ENCODE measurements at places on chromosomes 4 and X.
A peak's percentile ranks its signal among the peaks of the same experiment; 100 is the strongest.

DNA sequence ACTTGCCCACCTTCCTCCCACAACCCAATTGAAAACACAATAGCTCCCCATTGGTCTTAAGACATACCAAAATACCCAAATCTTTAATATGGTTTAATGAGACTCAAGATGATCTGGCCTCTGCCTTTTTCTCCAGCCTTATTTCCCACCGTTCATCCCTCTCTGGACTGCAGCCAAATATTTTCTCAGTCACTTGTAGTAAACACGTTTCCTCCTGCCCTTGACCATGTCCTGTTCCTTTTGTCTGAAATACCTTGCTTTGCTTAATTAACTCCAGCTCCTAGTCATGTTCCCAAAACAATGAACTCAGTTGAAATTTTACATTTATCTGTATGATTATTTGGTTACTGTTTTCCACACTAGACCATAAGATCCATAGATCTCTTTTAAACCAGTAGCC lies 8.4 kb upstream of the NUP54 start:
- DNase-seq: no peak

DNA sequence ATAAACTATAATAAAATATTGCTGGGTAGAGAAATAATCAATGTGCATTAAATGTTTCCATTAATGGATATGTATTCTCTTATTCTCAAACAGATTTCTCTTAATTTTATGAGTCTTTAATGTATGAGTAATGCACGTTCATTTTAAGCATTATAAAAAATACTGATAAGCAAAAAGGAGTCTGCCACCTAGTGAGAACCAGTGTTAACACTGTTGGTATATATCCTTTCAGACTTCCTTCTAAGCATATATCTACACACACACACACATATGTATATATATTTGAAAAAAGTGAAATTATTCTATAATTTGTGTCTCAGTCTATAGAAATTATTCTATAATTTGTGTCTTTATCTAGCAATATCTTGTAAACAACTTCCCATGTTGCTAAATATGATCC lies 49.9 kb upstream of the MTMR1 start:
- DNase-seq: no peak

DNA sequence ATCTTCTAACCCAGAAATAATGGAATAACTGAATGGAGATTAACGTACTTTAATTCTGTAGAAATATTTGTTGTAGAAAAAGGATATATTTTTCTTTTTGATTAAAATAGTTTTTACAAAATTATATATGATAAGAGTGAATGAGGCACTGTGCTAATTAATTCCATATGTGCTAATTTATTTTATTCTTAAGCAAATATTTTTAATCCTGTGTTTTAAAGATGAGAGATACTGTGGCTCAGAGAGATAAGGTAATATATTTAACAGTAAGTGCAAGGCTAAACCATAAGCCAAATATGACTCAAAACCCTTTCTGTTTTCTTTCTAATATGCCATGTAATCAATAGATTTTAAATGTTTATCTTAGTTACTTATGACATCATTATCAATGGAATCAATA lies 88.2 kb downstream of the EMCN start:
- DNase-seq: no peak

- no peak for DNase-seq
Observed at GRCh38 chr4:44279066-44279465, 169.5 kb downstream of the KCTD8 start.

- DNase-seq: no peak
Observed at GRCh38 chr4:38188631-38189101, 228.5 kb downstream of the PTTG2 start.

GRCh38 chrX:3384327-3384726 lies 37.9 kb upstream of the MXRA5 start:
- DNase-seq: no peak

GRCh38 chr4:48470137-48470536 lies 13.0 kb upstream of the SLC10A4 start:
- no peak for DNase-seq

GRCh38 chr4:68599150-68599549 lies 23.0 kb upstream of the UGT2B17 start:
- no peak for DNase-seq

GRCh38 chrX:30483996-30484395 lies 93.6 kb downstream of the TASL start:
- DNase-seq: no peak

GRCh38 chr4:10028910-10029309 lies 7.6 kb upstream of the SLC2A9 start:
- no peak for DNase-seq

DNA sequence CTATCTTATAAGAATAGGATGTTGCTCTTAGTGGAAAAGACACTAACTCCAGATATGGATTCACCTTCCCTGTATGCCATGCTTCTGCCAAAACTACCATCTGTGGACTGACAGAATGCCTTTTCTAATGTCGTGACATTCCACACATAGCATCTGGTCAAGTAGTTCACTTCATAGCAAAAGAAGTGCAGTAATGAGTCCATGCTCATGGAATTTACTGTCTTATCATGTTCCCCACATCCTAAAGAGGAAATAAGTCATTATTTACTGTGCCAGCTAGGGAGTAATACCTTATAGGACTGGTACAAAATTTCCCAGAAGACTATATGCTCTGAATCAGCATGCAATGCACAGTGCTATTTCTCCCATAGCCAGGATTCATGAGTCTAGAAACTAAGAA lies 562.4 kb downstream of the TLL1 start:
- DNase-seq: no peak

GRCh38 chr4:137129441-137129840 lies 402.9 kb downstream of the PCDH18 start:
- DNase-seq: no peak

DNA sequence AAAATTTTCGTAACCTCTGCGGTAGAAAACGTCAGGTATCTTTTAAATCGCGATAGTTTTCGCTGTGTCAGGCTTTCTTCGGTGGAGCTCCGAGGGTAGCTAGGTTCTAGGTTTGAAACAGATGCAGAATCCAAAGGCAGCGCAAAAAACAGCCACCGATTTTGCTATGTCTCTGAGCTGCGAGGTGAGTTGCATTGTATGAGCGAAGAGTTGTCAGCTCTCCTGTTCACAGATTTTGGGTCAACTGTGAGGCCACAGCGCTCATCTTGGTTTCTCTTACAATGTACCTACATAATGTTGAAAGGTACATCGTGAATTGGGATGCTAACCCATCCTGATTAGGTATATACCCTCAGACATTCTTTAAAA lies 486 bp downstream of the CLCN3 start:
- DNase-seq: no peak

GRCh38 chrX:53471346-53471745 lies 37.2 kb upstream of the HSD17B10 start:
- no peak for DNase-seq

DNA sequence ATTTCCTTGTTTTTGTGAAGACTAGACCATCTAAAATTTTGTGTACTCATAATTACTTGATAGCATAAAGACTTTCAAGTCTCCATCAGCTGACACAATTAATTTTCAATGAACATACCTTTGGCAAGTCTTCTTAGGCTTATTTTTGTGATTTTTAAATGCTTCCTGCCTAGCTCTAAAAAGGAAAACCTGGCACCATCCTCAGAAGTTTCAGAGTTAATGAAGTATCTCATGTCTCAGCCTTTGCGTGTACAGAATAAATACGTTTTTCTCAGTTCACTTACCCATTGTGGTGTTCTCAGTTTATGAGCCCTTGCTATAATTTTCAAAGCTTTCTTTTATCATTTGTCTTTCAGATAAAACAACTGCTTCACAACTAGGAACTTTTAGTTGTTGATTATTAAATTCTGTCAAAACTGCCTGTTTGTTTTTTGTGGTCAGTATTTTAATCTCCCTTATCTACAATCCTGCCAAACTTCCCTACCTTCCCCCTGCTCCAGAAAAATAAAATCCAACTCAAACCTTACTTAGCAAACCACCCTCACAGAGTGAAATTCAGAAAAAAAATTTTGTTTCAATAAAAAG lies 21.6 kb downstream of the ADD1 start:
- no peak for DNase-seq

DNA sequence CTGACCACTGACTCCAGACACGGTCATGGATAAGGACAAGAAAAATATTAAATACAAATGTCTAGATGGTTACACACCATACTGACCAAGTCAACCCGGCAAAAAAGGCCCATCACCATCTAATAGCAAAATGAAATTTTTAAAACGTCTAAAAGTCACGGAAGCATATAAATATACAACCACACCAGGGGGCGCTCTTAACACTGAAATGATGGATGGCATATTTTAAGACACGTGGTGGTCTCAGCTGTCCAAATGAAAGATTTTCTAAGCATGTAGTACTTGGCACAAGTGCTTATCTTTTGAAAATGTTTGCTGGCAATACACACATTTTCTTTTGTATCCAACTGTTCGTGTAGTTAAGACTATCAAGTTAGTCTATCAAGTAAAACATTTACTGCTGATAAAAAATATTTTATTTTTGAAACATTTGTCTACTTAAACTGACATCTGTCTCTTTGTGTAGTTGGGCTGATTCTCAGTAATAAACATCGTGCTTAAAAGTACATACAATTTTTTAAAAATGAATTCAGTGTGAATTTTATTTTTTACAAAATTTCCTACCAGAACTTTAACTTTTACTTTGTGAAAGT lies 64.6 kb downstream of the COX7B2 start:
- peak; percentile 3 for DNase-seq

- no peak for DNase-seq
Observed at GRCh38 chr4:138052806-138053632, 189.1 kb downstream of the SLC7A11 start.

- no peak for DNase-seq
Observed at GRCh38 chr4:166290426-166290825, 417.4 kb downstream of the TLL1 start.

- no peak for DNase-seq
Observed at GRCh38 chrX:134911348-134911747, 79.4 kb upstream of the SMIM10 start.

- DNase-seq: no peak
Observed at GRCh38 chrX:119549327-119550016, 15.7 kb downstream of the STEEP1 start.

DNA sequence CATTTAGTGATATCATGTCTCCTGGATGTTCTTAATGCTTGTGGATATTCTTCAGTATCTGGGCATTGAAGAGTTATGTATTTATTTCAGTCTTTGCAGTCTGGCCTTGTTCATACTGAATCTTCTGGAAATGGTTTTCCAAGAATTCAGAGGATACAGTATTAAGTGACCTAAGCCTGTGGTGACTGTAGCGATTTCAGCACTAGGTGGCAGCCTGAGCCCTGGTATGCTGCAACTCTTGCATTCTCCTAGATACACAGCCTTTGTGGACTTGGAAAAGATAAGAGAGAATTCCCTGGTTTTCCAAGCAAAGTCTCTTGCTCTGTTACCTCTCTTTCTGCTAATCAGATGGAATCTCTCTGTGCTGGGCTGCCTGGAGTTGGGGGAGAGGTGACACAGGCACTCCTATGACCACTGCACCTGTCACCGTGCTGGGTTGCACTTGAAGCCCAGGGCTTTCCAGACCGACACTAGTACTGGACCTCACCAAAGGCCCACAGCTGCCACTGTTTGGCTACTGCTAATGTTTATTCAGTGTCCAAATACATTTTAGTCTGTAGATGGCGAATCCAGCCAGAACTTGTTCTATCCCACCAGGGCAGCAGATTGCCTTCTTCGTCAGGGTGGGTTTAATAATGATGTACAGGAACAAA lies 19.3 kb upstream of the SPIN2A start:
- no peak for DNase-seq

GRCh38 chr4:56657818-56658217 lies 23.3 kb downstream of the HOPX start:
- DNase-seq: no peak

GRCh38 chr4:21592970-21593670 lies 355.5 kb downstream of the KCNIP4 start:
- no peak for DNase-seq

- no peak for DNase-seq
Observed at GRCh38 chr4:182872886-182873285, 44.3 kb downstream of the DCTD start.

DNA sequence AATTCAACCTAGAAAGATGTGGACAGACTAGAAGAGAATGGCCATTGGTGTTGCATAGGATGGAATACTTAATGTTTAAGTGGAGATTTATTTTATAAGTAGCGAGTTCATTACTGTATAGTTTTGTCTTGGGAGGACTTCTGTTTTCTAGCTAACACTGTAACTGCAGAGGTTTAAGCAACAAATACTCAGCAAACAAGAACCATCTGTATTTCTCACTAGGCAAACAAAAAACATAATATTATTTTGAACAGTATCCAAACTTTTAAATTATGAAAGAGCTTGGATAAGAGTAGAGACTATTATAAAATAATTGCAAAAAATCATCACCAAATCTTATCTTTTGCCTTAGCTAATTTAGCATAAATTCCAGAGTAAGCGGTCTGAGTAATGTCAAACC lies 121.1 kb downstream of the GLRA3 start:
- DNase-seq: no peak

- no peak for DNase-seq
Observed at GRCh38 chr4:95248720-95249425, 299.9 kb downstream of the UNC5C start.

DNA sequence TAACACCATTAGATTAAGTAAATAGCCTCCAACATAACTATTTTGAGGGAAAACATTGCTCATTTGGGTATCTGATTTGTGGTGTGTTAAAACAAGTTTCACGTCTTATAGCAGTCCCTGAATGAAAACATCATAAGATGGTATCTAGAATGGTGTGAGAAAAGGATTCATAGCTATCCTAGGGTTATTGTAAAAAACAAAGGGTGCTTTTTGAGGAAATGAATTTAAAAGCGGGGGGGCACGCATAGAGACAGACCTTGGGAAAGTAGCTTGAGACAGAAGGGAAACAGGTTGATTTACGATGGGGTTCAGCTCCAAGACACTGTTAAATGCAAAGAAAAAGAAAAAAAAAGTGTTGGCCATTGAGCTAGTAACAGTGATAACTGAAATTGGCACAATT lies 768 bp upstream of the CXCL10 start:
- no peak for DNase-seq

DNA sequence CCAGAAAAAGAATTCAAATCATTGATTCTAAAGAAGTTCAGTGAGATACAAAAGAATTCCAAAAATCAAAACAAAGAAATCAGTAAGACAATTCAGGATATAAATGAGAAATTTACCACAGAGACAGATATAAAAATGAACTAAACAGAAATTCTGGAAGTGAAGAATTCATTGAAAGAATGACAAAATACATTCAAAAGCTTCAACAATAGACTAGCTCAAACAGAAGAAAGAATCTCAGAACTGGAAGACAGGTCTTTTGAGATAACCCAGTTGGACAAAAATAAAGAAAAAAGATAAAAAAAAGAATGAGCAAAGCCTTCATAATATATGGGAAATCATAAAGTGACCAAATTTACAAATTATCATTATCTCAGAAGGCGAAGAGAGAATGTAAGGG lies 41.7 kb downstream of the CD99L2 start:
- DNase-seq: no peak

GRCh38 chr4:52096048-52096447 lies 44.9 kb downstream of the SPATA18 start:
- no peak for DNase-seq

DNA sequence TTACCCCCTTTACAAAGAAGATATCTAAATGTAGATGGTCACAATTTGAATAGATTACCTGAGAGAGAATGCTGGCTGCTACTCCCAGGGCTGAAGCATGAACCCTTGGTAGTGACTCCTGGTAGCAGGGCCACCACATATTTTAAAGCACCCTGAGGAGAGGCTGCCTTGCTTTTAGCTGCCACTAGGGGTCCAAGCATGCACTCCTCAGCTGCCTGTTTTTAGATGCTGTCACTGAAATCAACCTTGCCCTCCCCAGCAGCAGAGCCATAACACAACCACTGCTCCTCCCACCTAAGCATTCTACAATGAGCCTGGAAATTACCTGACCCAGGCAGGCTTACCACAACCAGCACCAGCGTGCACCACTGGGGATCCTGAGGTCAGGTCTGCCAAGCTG lies 850.9 kb downstream of the FAM133A start:
- DNase-seq: no peak
